ENCODE measurements at places on chromosomes 7 and 10.

DNA sequence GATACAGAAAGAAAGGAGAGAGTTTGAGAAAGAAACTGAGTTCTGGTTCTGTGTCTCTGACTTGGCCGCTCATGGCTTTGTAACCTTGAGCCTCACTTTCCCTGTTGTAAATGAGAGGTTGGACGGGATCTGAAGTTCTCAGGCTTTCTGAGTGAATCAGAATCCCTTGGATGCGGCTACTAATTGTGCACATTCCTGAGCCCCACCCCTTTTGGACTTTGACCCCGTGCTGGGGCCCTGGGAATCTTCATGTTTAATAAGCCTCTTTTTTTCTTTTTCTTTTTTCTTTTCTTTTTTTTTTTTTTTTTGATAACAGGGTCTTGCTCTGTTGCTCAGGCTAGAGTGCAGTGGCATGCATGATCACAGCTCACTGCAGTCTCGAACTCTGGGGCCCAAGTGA, 26.9 kb downstream of the SLC25A28 start:
- DNase-seq: no peak

DNA sequence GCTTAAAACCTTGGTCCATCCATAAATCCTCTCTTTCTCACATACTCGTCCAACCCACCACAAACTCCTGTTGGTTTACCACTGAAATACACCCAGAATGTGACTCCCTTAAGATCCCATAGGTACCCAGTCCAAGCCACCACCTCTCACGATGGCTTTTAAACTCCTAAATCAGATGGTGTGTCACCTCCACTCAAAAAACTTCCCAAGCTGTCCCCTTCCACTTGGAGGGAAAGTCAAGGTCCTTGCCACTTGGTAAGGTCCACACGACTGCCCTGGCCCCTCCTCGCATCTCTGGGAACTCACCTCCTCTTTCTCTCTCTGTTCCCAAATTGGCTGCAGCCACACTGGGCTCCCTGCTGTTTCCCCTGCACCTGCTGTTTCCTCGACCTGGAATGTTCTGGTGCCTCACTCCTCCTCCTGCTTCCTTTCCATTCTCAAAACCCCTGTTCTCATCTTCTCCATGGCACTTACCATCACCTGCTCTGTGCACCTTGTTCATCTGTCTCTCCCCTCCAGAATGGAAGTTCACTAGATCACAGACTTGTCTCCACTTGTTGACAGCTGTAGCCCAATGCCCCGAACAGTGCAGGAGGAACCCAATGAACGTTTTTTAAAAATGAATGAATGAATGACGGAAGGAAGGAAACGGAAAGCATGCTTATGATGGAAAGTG, 23.0 kb downstream of the ZFAND2A start:
- DNase-seq: no peak

DNA sequence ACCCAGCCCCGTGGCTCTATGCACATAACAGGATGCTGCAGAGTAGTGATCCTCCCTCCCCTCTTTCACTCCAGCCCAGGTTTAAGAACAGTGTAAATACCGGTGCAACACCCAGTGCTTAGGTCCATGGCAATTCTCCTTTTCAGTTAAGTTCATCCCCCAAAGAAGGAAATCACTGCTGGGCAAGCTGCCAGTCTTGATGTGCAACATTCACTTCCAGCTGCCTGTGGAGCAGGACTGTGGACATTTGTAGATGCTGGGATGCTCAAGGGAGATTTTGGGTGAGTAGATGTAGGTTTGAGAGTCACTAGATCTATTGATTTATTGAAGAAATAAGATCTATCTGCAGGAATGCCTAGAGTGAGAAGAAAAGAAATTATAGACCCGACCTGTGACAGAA, 294.3 kb upstream of the KIAA1217 start:
- no peak for DNase-seq

- no peak for DNase-seq
Measured at GRCh38 chr7:2553831-2554581, 1.3 kb downstream of the BRAT1 start.

DNA sequence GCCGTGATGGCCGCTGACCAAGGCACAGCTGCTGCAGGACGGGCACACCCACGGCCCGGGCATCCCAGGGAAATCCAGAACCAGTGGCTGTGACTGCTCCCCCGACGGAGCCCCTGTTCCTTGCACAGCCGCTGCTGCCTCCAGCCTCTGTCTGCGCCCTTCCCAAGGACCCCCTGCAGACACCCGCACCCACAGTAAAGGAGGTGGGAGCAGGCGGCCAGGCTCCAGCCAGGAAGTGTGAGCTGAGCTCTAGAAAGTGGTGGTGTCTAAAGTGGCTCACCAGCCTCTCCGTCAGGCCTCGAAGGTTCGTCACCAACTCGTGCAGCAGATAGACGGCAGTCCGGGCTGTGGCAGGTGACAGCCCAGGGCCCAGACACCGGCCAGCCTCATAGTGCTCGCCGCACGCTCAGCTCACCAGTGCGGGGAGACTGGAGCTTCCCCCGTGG, 306.7 kb downstream of the DNAJB6 start:
- no peak for DNase-seq

- DNase-seq: no peak
Measured at GRCh38 chr10:110348336-110348735, 43.6 kb upstream of the SMNDC1 start.

- DNase-seq: no peak
Measured at GRCh38 chr7:67489881-67490280, 493.2 kb downstream of the TYW1 start.

DNA sequence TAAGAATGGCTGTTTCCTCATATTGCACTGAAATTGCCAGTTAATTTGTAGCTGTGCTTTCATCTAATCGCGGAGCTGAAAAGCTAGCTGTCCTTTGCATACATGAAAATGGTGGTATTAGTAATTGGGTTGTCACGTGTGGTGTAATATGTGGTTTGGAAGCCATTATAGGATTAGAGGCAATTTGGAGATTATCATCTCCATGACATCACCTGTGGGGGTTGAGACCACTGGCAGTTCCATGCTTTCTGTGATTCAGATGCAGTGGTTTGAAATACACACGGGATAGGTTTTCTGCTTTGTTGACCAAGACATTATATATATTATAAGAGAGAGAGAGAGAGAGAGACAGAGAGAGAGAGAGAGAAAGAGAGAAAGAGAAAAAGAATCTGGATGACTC, 180.8 kb downstream of the RAB11FIP2 start:
- no peak for DNase-seq

- DNase-seq: no peak
Measured at GRCh38 chr10:3782451-3783315, 2.3 kb downstream of the KLF6 start.

GRCh38 chr7:79141252-79141651, 312.2 kb downstream of the MAGI2 start:
- no peak for DNase-seq

DNA sequence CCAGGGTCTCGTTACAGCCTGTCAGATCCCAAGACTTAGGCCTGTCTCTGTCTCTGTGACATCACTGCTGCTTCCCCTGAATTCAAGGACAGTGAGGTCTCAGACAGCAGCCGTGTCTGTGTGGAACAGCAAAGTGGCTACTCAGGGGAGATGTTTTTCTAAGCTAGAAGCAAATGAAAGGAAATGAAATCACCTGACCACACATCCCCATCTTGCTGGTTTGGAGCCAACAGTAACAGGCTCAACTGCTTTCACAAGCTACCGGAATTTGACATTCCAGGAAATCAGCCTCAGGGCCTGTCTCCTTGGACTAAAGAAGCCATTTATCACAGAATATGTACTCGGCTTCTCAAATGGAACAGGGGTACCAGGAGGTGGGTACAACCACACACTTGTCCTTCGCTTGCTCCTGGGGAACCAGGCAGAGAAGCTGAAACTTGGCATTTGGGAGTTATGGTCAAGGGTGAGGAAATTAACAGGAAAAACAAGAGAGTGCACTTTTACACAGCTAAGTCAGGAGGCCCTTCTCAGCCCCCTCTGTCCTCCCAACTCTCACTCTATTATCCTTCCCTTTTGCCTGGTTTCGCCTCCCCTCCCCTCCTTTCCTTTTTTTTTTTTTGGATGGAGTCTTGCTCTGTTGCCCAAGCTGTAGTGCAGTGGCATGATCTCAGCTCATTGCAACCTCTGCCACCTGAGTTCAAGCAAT, 73.2 kb downstream of the SPDYE5 start:
- peak; percentile 83 for DNase-seq

GRCh38 chr7:137165241-137165640, 178.3 kb downstream of the PTN start:
- DNase-seq: no peak

DNA sequence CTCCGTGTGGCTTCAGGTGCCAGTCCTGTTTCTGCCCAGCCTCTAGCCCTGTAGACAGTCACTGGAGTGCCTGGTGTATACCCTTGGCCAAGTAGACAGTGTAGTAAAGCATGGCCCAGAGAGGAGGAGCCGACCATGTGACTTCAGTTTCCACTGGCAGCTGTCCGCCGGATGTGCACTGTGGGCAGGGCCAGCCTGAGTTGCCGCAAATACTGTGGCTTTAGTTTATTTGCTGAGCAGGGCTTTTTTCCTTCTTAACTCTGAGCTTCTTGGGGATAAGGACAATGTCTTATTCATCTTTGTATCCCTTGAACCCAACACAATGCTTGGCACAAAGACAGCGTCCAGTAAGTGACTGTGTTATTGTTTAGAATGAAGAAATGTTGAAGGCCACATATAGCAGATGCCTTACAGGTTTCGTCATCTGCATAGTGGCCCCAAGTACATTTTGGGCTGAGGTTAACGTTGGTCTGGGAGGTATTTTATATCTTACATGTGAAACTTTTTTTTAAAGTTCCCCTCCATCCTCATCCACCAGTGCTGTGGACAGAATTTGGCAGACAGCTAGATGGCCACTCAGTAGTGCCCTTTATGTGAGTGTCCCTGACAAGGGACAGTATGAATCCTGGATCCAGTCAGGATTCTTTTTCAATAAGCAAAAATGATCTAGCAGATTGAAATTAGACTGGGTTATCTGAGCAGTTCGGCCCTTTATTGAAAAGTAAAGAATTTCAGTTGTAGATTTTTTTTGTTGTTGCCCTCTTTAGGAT, 40.6 kb downstream of the CYP17A1 start:
- no peak for DNase-seq

GRCh38 chr10:42645103-42645502, 6.7 kb upstream of the ZNF33B start:
- DNase-seq: no peak

GRCh38 chr10:97291357-97292096, 910 bp downstream of the ARHGAP19 start:
- DNase-seq: no peak

GRCh38 chr7:152572101-152572500, 103.8 kb downstream of the XRCC2 start:
- no peak for DNase-seq

GRCh38 chr7:110988348-110988747, 102.6 kb upstream of the LRRN3 start:
- DNase-seq: no peak

GRCh38 chr7:129970816-129971215, 18.1 kb upstream of the UBE2H start:
- no peak for DNase-seq

Measured in non-pigmented ciliary epithelial cell (primary cell).